GM19239 (cell line): ENCODE measurements at places on chromosomes 7 and 10.

GRCh38 chr10:76735866-76736265 is 901.7 kb downstream of the KCNMA1 start:
- no peak for DNase-seq

GRCh38 chr10:97134110-97134509 is 51.6 kb downstream of the SLIT1 start:
- no peak for DNase-seq

DNA sequence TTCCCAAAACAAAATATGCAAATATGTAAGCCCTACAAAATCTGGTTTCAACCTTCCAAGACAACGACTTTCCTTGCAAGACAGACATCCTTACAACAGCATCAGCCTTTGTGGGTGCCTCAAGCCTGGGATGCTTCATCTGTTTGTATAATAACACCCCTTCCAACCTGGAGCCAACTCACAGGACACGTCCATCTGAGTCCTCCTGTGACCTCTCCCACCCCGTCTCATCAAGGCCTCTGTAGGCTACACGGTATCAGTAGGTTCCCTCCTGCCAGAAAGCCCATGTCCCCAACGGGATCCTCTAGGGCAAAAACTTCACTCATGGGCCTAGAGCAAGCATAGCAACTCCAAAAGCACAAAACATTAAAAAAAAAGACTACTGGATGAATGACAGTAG is 173.2 kb downstream of the TNS3 start:
- DNase-seq, result no peak

DNA sequence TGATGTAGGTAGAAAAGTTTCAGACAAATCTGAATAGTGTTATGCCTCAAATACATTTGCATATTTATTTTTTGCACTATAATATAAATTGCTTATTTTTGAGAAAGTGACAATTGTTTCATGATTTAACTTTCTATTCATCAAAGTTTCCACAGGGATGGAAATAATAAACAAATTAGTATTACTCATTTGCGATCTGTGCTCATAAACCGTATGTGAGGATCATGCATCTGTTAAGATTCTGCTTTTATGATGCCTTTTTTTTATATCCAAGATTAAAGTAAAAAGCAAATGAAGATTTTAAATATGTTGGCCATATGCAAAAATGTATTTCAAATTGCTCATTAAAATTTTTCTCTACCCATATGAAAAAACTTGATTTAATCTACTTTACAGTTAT is 45.2 kb upstream of the CAV2 start:
- no peak for DNase-seq

DNA sequence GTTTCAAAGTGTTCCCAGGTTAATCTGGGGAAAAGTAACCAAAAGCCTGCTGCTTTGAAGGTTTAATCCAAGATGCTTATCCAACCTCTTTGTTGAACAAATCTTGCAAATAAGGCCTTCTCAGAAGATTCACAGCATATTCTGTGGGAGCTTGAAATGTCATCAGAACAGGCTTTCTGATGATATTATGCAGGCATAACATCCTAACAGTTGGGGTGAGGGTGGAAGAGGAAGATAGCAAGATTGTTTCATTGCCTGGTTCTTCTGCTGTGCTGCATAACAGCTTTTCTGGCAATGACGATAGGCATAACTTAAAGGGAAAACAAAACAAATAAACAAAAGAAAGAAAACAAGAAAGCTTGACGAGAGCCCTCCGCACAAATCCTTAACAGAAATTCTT is 217.4 kb downstream of the PHF14 start:
- DNase-seq, result no peak

- DNase-seq, result no peak
These were observed 9.3 kb upstream of the JCAD start for GRCh38 chr10:30068492-30069223.

GRCh38 chr10:91367127-91367531 is 43.0 kb upstream of the HECTD2 start:
- no peak for DNase-seq

DNA sequence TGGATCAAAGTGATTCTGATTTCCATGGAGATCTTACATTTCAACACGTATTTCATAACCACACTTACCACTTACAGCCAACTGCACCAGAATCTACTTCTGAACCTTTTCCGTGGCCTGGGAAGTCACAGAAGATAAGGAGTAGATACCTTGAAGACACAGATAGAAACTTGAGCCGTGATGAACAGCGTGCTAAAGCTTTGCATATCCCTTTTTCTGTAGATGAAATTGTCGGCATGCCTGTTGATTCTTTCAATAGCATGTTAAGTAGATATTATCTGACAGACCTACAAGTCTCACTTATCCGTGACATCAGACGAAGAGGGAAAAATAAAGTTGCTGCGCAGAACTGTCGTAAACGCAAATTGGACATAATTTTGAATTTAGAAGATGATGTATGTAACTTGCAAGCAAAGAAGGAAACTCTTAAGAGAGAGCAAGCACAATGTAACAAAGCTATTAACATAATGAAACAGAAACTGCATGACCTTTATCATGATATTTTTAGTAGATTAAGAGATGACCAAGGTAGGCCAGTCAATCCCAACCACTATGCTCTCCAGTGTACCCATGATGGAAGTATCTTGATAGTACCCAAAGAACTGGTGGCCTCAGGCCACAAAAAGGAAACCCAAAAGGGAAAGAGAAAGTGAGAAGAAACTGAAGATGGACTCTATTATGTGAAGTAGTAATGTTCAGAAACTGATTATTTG is 15.3 kb downstream of the HNRNPA2B1 start:
- DNase-seq, result no peak

GRCh38 chr10:30219971-30220751 is 128.9 kb downstream of the MTPAP start:
- DNase-seq, result no peak

GRCh38 chr10:87511526-87511925 is 6.8 kb downstream of the MINPP1 start:
- no peak for DNase-seq
